ENCODE measurements at places on chromosomes 5 and 9.
A peak's percentile ranks its signal among the peaks of the same experiment; 100 is the strongest.

DNA sequence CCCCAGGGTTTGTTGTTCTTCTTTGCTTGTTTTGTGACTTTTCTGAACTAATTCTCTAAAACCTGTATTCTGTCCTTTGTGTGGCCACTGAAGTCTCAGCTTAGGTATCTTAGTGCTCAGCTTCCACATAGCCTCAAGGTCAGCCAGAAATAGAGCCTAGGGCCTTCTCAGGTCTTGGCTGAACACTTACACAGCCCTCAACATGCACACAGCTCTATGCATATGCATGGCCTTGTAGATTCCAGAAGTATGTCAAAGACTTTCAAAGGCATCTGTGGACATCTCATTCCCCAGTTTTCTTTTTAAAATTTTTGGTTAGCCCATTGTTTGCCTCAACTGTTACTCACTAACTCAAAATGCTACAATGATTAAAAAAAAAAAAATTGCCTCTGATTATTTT, 99.9 kb upstream of the GRIA1 start:
- no peak for DNase-seq

DNA sequence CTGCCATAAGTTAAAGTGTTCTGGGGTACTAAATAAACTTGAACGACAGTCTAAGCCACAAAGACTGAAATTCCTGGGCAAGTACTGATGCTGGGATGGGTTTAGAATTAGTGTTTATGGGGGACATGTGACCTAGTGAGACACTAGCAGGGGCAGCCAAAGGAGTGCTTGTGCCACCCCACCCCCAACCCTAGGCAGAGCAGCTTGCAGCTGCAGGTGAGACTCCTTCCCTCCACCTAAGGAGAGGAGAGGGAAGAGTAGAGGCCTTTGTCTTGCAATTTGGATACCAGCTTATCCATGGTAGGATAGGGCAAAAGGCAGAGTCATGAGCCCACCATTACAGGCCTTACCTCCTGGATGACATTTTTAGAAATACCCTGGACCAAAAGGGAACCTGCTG, 28.7 kb upstream of the PDE4D start:
- no peak for DNase-seq

DNA sequence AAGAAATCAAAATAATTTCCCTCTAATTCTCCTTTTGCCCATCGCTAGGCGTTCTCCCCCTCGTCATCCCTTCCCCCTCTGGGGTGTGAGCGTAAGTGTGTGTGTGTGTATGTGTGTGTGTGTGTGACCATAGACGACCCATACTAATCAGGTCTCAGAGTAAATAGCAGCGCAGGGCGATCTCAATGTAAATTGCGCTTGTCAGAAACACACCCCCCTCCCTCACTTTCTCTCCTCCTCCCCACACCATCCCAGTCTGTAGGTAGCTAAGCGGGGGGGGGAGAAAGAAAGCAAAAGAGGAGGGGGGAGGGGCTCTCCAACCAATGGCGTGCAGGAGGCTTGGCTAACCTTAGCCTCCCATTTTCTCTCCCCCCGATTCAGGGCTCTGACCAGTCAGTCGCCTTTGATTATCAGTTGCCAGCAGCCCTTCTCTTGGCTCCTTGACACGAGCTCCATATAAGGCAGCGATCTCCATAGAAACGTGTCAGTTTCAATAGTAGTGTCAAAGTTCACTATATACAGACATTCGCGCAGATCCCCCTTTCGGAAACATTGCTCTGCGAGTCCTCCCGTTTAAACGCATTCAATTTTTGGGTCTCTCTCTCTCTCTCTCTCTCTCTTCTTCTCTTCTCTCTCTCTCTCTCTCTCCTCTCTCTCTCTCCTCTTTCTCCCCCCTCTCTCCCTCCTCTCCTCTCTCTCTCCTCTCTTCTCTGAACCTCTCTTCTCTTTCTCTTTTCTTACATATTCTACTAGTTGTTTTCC, at the start of gene NR2F1:
Gene NR2F1 (plus strand): TSS at position 546 of the 762 bp plus-strand sequence. CDS start 1,802 bp downstream, outside the sequence.
- no peak for DNase-seq

GRCh38 chr9:6873857-6874256, 116.1 kb downstream of the KDM4C start:
- no peak for DNase-seq

GRCh38 chr9:77514886-77515711, 133.0 kb downstream of the GNA14 start:
- DNase-seq, result no peak

GRCh38 chr5:38249812-38250211, 8.5 kb upstream of the EGFLAM start:
- no peak for DNase-seq

DNA sequence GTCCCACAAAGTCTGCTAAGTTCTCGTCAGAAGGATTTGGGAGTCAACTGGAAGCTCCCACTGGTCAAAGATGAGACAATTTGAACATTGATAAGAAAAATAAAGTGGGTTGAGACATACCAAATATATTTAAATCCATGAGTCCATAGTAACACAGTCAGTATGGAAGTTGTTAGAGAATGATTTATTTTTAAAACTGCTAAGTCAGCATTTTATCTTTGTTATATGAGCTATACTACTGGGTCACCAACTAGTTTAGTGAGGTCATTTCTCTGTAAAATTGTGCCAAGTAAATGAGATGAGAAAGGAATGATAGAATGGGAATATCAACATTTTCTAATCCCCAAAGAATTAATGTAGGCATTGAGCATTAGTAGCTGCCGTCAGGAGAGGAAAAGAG, 60.2 kb downstream of the UHRF2 start:
- DNase-seq, result no peak

DNA sequence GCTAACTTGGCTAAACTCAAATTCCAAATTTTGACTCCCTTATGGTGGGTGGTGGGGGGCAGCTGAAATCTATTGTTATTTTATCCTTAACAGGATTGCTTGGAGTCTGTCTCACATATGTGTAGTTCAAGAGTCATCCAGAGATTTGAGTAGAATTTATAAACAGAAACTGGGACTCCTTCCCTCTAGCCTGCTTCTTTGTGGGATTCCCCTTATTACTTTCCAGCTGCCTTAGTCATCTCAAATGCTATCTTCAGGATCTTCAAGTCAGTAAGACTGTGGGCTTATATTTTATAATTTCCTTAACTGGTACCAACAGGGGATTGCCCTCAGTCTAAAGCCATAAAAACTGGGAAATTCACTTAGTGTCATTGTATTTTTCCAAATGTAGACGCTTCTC, 55.5 kb downstream of the NNT start:
- no peak for DNase-seq

GRCh38 chr5:96816411-96816939, 8.7 kb upstream of the ERAP1 start:
- no peak for DNase-seq

GRCh38 chr9:8890695-8891094, 1091.1 kb upstream of the DMAC1 start:
- no peak for DNase-seq

GRCh38 chr5:102638316-102638715, 116.8 kb upstream of the PAM start:
- no peak for DNase-seq

DNA sequence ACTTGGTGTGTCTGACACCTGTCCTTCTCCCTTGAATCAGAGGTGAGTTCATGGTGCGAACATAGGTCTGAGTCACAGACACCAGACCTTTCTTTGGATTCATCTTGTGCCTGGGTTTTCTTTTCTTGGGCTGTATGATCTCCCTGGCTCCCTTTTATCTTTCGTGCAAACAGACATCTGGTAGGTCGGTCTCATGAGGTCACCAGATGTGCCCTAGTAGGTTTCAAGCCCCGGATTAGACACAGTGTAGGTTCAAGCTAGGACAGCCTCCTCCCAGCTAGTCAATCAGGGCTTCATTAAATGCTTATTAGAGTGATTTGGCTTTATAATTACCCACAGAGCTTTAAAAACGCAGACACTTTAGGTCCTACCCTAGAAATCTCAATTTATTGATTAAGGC, 106.0 kb upstream of the MYO10 start:
- DNase-seq, result no peak

GRCh38 chr5:102749416-102750030, 5.6 kb upstream of the PAM start:
- no peak for DNase-seq

- no peak for DNase-seq
Measured at GRCh38 chr5:118775790-118776499, 212.4 kb downstream of the DTWD2 start.

DNA sequence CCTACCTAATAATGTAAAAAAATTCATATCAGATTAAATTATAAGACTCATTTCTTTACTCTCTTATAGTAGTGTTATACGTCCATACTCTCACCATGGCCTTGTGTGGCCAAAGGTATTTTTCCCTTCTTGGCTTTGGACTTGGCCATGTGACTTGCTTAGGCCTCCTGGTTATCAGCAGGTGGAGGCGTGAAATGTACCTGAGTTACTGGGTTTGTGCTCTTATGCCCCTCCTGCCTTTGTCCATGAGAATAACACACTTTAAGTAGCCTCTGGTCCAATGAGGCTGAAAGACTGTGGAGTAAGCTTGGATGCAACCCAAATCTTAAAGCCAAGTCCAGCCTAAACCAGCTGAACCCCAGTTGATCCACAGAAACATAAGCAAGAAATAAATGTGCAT, 68.7 kb downstream of the RETREG1 start:
- peak; percentile 95 for DNase-seq

DNA sequence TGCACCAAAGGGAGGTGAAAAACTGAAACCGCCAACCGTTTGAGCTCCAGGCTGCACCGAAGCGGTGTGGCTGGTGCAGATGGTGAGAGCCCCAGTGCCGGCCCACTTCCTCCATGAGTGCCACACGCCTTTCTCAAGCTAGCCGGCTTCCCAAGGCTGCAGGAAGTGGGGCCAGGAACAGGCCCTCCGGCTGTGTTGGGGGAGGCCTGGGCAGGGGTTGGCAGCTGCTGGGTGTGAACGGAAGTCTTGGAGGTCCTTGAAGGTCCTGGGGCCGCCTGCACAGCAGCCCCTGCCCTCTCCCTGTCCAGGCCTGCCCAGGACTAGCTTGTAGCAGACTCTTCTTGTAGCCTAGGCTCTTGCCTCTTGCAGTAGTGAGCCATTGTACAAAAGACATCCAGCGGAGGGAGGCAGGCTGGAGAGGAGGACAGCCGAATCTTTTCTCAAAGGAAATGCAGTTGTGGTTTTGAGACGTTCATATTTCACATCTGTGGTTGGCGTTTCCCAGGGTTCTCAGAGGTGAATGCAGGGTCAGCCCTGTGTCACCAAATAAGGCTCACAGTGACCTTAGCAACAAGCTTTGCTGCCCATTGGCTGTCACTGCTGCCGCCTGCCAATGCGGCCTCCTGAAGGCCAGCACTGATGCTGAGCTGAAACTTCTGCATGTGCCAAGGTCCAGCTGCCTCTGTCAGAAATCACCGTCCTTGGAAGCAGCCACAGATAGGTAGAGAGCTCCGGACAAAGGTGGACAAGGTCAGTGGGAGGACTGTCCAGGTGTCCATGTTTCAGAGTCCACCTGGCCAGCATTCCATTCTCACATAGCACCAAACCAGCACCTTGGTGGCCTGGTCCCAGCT, 23.9 kb downstream of the IRF1 start:
- no peak for DNase-seq

DNA sequence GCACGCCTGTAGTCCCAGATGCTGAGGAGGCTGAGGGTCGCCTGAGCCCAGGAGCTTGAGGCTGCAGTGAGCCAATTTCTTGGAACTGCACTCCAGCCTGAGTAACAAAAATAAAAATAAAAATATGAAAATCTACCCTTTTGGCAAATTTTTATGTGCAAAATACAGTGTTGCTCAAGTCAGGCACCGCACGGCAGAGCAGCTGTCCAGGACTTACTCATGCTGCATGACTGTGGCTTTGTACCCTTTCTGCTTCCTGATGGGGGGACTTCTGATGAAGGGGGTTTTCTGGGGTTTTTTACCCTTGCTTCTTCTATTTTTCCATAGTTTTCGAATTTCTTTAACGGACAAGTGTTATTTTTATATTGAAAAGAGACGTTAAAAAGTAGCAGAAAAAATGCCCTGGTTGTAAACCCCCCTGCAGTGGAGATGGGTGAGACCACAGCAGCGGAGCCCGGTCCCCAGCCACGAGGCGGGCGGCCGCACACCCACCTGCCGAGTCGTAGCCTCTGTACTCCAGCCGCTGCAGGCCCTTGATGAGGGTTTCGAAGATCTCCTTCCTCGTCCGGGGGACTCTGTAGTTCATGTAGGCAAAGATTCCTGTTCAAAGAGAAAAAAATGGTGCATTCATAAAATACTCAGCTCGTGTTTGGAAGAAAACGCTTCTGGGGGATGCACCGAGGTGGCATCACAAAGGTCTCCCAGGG, 15.0 kb downstream of the GFPT2 start:
- DNase-seq, result no peak

- no peak for DNase-seq
Measured at GRCh38 chr9:89593727-89594427, 10.9 kb upstream of the GADD45G start.

- DNase-seq, result no peak
Measured at GRCh38 chr5:169832845-169833244, 147.4 kb downstream of the INSYN2B start.

DNA sequence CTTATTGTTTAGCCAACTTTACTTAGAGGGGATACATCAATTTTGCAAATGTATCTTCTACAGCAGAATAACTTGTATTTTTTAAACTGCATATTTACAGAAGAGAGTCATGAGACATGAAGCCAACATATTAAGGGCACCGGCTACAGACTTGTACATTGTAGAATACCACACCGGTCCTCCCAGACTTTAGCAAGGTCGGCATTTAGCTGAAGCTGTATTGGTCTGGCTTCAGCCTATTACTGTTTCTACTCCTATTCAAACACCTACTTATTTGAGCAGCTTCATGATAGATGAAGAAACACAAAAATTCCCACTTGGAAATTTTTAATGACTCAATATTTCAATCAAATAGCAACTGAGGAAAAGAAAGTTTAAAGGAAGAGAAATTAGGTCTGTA, 33.0 kb downstream of the NR3C1 start:
- no peak for DNase-seq

- no peak for DNase-seq
Measured at GRCh38 chr9:38394416-38394815, 1.9 kb downstream of the ALDH1B1 start.

DNA sequence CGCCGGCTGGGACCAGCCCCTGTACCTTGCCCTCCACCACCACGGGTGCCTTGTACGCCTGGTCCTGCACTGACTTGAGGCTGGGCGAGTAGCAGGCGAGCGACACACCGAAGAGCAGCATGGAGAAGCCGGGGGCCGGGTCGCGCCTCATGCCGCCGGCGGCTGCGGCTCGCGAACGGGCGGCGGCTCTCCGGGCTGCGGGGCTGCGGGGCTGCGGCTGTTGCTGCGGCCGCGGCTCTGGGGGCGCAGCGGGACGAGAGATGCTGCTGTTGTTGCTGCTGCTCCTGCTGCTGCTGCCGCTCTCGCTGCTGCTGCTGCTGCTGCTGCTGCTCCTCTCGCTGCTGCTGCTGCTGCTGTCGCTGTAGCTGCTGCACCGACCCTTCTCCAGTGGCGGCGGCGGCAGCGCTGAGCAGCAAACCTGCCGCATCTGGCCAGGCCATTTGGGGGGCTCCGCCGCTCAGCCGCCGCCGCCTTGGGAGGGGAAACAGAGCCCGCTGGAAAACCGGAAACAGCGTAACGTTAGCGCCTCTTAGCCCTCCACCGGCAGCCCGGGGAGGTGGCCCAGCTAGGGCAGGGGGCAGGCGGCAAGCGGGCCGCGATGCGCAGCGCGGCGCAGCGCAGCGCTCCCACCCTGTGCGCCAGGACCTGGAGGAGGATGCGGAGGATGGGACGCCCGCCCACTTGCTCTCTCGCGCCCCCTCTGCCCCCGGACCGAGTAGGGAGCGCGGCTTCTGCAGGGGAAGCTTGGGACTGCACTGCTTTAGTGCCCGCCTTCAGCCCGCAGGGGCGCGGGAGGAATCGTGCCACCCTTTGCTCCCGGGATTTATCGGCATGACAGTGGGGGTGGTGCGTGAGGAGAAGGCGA, at the start of gene NRG2:
Gene NRG2 (minus strand): TSS at position 657 of the 865 bp plus-strand sequence.
- DNase-seq, result no peak

Measured in LNCaP clone FGC (cell line).